ENCODE measurements at places on chromosomes 2 and 18.

DNA sequence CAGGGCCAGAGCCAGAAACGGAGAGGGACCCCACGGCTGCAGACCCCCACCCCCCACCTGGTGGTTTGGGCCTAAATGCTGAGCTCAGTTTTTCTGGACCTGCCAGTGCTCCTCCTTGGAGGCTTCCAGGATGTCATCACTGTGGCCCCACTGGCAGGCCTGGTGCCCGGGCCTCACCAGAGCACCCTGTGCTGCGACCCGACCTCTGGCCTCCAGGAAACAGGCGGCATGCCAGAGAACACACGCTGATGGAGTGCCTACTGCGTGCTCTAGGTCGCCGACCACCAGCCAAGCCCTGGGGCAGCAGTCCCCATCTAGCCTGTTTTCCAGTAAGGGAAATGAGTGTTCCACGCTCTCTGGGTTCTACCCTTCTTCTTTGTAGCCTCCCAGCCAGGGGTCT lies 33.8 kb downstream of the HS6ST1 start:
- no peak for DNase-seq

DNA sequence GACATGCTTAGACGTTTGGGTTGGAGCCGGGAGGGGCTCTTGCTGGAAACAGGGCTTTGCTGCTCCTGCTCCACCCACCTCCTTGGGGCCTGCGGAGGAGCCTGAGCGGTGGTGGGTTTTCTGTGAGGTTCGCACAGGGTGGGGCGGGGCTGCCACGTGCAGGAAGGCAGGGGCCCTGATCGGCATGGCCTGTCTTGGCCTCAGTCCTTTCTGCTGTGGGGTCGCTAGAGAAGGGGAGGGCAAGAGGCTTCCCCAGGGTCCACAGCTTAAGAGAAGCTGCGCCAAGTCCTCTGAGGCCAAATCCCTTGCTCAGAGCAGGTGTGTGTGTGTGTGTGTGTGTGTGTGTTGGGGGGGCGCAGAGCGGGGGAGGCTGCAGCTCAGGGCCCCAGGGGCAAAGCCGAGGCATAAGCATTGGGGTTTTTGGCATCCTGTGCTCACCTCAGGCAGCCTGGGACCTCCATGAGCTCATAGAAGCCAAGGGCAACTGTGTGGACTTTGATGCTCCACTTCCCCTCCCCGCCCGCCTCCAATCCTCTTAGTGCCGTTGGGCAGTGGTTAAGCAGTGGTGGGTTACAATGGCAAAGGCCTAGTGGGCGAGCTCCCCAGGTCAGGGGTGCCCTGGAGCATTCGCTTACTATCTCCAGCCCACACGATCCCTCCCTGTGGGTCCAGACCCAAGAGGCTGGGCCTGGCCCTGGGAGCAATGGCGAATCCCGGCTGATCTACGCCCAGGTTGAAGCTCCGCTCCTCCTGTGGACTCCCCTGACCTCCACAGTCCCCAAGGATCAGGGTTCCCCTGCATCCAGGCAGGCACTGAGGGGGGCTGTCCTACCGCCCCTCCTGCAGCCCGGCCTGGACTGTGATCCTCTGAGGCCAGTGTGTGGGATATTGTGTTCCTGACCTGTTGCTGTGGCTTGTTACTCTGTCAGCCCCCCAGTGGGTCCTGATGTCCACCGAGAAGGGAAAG lies 28.9 kb downstream of the TOGARAM2 start:
- DNase-seq, result no peak

DNA sequence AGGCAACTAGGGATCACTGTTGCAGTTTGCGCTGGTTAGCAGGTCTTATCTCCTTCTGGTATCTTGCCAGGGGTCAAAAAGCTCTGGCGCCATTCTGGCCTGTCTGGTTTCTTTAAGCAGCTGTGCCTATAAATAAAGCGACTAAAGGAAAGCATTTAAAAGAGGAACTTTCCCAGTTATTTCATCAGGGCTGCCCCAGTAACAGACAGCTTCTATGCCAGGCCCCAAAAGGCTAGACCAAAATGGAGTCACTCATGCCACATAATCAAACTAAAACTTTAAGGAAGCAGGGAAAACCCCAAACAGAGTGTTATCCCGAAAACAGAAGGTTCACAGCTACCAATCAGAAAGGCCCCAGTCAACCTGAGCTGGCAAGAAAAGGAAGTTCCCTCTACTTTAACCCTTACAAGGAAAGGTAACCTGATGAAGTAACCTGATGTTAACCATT lies 41.2 kb upstream of the HNRNPA3 start:
- DNase-seq, result no peak

GRCh38 chr2:26626606-26627005 lies 14.6 kb downstream of the CIB4 start:
- no peak for DNase-seq

DNA sequence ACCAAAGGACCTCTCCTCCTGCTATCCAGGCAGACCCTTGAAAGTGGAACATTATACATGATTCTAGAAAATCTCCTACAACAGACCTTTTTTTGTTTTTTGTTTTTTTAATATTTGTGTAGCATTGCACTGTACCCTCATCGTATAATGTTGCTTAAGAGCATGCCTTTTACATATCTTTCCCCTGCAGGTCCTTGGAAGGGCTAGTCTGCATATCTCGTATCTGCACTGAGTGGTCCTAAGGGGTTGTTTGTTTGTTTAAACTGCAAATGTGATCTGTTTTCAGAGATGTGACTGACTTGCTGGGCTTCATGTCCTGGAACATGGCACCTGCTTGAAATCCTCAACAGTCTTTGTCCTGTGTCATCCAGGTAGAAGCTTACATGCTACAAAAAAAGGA lies 204.1 kb downstream of the FAM210A start:
- no peak for DNase-seq

DNA sequence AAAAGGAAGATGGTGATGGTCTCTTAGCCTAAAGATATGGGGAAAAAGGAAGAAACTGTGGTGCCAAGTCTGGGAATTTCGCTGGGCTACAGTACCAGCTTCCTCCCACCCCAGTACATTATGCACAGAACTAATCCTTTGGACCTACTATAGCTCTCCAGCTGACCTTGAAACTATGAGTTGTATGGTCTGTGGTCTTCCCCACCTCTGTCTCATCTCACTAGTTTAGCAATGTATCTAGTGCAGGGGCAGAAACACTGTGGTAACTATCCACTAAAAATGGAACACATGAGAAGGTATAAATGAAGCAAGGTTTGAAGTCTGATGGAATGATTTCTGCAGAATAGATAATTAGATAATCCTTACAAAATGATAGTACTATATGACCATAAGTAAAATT lies 190.4 kb upstream of the CCDC150 start:
- DNase-seq, result no peak

DNA sequence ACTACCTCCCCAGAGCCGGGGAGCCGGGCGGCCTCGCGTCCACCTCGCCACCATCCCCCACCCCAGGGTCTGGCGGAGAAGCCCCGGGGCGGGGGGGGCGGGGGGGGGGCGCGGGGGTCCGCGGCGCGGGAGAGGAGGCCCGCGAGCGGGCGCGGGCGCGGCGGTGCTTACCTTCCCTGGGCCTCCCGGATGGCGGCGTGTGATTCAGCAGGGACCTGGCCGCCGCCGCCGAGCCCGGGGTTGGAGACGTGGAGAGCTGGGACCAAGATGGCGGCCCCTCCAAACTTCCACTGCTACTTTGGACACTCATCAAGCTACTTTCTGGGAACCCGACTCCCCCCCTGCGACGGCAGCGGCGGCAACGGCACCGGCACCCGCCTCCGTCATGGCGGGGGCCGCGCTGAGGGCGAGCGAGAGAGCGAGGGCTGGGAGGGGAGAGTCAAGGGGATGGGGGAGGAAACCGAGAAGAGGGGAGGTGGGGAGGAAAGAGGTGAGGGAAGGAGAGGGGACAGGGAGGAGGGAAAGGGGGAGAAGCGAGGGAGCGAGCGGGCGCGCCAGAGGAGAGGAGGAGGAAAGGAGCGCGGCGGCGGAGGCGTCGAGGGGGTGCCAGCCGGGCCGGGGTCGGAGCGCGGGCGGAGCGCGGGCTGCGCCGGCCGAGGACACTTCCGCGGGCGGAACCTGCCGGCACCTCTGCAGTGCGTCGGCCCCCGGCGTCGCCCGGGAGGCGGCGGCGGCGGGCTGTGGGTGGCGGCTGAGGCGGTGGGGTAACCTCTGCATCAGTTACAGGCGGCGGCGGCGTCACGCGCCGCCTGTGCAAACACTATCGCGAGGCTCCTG lies at the start of gene TLK1:
TSS of gene TLK1 (minus strand) at position 775 of the 837 bp plus-strand sequence. CDS start at position 310, 465 bp downstream.
- DNase-seq, result peak; percentile 85

GRCh38 chr2:207255565-207256470 lies 90.1 kb upstream of the KLF7 start:
- no peak for DNase-seq

DNA sequence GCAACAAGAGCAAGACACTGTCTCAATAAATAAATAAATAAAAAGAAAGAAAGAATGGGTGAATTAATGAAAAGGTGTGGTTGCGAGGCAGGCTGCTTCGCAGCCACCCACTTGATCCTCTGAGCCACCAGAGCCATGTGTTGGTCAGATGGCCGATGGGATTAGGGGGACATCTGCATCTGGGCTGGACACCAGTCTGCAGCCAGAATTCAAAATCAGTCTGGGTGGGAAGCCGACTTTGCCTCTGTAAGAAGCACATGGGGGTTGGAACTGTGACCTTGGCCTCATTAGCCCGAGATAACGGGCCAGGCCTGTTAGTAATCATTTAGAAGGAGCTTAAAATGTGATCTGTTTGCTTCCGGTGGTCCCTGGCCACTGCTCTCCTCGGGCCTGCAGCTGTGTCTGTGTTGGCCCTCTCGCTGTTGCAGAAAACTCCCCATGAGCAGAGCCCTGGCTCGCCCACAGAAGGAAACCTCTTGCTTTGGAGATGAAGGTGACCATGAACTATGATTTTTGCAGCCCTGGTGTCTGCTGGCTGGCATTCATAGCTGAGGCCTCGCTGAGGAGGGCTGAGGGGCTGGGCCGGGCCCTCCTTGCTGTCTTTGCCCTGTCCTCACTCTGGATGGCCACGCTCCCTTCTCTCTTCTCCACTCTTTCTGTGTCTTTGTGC lies 94.4 kb downstream of the DYSF start:
- no peak for DNase-seq

- DNase-seq, result no peak
These were observed 236.4 kb downstream of the PLCL1 start for GRCh38 chr2:198040835-198041234.

GRCh38 chr18:34647251-34647650 lies 62.8 kb upstream of the DTNA start:
- DNase-seq, result no peak

DNA sequence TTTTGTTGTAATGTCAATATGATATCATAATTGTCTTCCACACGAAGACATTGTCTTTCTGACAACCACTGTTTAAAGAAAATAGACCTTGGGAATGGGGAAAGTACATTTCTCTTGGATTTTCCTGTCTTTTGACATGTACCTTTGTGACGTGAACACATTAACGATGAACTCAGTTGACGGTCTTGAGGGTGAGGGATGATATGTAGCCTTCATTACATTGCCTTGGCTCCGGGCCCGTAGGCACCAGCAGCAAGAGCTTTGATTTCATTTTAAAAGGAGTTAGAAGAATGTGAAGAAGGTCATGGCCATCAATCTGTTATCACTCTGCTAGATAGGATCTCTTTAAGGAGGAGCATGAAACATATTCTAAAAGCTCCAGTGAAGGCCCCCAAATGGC lies 80.9 kb downstream of the LYPD6B start:
- DNase-seq, result no peak

DNA sequence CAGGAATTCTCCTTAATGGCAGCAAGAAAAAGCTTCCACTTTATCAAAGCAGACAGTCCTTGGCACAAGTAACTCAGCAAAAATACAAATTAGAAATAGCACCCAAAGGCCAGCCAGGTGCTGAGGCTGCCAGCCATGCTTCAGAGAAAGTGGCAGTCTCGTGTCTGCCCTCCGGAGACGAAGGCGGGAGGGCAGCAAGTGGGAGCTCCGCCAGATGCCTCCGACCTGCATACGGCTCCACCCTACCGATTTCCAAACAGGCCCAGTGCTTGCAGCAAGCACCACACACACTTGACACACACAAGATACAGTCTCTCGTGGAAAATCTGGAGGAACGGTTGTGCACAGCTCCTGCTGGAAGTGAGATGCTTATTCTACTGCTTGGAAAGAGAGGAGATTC lies 134.9 kb upstream of the REV1 start:
- DNase-seq, result no peak

GRCh38 chr2:108909275-108909823 lies 79.7 kb downstream of the EDAR start:
- no peak for DNase-seq

GRCh38 chr2:54559593-54560145 lies 103.5 kb downstream of the SPTBN1 start:
- DNase-seq, result no peak

DNA sequence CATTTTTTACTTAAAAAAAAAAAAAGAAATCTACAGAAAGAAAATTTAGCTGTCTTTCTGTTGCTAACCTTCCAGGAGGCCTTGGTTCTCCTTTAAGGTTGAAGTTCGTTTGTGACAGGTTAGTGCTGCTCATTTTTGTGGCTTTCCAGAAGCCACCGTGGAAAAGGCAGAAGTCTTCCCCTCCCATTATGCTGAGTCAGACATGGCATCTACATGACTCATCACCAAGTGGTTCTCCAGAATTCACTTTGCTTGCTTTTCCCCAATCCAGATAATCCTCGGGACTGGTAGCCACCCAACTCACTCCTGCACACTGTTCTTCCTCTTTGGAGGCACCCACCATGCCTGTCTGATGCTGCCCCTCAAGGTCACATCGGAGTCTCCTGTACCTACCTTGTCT lies 228.7 kb downstream of the PIK3C3 start:
- no peak for DNase-seq

DNA sequence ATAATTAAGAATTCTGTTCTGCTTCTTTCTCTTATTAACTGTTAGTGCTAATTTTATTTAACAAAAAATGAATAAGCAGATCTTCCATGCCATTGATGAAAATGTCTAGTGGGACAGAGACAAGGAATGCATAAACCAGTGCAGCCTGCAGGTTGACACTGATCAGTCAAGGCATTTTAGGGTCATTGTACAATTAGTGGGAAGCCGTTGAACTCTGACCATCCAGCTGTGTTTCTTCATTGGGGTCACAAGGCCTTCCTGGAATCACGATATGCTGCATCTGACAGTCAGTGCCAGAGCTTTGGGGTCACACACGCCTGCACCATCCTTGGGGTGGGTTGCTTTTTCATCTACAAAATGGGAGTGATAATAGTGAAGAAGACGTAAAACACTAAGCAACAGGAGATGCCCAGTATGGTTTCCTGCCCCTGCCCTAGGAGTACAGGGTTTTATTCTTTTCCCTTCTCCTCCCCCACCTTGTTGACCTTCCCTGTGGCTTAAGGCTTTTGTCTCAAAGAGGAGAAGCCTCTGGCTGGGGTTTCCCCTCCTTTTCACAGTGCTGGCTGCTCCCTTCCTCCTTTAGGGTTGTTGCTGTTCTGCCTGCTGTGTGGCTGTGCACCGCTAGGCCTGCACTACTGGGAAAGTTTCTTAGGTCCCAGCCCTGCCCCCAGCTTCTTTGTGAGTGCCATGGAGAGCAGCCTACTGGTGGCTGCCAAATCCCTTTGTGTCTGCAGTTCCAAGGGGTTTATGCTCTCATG lies 245.6 kb downstream of the TPGS2 start:
- DNase-seq, result no peak

DNA sequence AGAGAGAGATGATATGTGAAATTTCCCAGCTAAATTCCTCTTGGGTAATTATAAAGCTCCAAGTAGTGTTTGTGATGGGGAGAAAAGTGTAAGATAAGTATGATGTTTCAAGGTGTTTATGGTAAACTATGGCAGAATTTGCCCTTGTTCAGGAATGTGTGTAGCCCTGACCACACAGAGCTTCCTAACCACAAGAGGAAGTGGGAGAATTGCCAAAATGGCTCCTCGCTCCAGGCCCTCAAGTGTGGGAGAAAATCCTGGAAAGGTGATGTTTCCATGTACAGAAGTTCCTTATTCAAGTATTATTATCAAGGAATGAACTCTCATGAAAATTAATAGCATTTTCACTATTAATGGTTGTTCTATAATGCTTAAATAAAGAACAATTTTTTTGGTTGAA lies 878.3 kb downstream of the TDRD15 start:
- no peak for DNase-seq

All from left colon (tissue), 2 donors.